ENCODE measurements at places on chromosomes 3 and 15.

GRCh38 chr3:134249935-134250716, 533 bp downstream of the RYK start:
- peak; percentile 62 for DNase-seq

GRCh38 chr3:76345878-76346277, 560.5 kb upstream of the ZNF717 start:
- DNase-seq, result no peak

DNA sequence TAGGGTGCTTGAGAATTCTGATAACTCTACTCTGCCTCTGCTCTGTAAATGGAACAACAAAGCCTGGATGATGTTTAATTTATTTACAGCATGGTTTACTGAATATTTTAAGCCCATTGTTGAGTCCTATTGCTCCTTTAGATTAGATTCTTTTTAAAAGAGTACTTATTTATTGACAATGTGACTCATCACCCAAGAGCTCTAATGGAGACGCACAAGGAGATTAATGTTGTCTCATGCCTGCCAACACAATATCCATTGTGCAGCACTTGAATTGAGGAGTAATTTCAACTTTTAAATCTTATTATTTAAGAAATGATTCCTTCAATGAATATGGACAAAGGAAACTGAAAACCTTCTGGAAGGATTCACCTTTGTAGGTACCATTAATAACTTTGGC, 691.4 kb downstream of the ZBBX start:
- DNase-seq, result no peak

DNA sequence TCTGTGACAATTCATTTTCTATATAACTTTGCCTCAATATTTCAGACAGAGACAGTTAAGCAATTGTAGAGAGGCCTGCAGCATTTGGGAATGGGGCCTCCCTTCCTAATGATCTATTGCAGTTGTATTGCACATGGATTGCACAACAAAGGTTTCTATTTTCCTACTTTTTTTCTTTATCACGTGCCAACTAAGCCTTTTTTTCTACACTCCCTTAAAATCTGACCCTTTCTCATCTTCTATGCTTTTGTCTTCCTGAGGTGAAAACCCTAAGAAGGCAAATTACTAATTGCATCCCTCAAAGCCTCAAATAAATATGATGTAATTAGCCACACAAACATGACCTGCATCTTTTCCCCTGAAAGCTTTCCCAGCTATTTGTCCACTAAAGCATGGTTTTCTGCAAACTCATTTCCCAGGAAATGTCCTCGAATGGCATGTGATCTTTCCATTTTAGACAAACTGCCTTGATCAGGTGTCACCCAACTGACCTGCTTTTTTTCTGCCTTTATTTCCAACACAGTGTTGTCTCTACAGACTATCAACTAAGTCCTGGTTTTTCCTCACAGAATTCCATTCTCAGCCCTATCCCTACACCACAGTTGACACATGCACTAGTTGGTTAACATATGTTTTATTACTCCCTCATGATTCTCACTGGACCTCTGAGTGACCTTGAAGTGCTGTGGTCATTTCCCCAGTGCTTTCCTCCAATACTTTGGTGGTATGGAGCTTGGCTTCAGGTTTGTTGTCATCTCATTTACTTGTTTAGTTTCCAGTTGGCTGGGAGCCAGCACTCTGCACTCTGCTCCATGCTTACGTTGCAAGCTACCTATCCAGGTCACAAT, 31.9 kb upstream of the TSC22D2 start:
- no peak for DNase-seq

DNA sequence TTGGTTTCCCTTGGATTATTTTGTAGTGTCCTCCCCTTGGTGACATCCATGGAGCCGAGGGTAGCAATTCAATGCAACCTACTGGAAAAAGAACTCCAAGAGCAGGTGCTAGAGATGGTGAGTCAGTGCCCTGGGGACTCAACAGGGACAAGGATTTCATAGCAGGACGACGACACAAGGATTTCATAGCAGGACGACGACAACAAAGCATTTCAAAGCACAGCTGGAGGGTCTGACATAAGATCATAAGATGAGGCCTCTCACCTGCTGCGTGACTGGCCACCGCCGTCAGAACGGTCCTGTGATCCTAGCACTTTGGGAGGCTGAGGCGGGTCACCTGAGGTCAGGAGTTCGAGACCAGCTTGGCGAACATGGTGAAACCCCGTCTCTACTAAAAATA, 22.5 kb downstream of the NRROS start:
- DNase-seq, result no peak

DNA sequence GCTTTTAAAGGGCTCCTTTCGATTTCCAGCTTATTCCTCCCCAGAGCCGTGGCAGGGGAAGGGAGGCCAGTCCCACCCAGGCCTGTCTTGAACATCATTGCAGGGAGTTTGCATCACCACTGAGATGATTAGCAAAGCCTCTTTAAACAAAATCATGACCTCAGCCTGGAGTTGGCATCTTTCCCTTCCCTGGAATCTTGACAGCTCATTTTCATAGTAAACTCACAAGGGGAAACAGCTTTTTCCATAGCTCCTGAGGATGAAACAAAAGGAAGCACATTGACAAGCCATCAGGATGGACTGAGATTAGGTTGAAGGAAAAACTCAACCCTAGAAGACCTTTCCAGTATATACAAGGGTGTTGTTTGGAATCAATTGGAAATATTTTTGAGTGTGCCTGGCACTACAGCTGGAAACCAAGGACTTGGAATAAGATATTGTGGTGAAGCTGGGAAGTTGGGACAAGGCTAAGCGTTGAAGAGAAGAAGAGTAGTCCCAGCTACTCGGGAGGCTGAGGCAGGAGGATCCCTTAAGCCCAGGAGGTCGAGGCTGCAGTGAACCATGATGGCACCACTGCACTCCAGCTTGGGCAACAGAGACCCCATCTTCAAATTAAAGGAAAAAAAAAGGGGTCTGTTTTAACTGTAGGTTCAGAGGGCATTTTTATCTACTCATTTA, 3.1 kb upstream of the LARP6 start:
- peak; percentile 97 for DNase-seq

DNA sequence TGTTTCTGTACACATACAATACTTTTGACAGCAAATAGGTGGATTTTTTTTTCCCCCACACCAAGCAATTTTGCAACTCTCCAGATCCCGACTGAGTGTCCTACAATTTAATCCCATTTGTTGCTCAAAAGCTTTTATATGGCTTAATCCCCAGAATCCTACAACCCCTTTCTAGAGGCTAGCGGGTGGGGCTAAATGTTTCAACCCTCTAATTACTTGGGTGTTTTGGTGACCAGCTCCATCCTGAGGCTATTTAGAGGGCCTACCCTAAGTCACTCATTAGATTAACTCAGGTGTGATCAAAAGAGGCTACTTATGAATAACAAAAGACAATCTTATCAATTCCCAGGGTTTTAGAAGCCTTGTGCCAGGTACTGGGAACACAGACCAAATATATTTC, 21.0 kb upstream of the FBXL2 start:
- no peak for DNase-seq

DNA sequence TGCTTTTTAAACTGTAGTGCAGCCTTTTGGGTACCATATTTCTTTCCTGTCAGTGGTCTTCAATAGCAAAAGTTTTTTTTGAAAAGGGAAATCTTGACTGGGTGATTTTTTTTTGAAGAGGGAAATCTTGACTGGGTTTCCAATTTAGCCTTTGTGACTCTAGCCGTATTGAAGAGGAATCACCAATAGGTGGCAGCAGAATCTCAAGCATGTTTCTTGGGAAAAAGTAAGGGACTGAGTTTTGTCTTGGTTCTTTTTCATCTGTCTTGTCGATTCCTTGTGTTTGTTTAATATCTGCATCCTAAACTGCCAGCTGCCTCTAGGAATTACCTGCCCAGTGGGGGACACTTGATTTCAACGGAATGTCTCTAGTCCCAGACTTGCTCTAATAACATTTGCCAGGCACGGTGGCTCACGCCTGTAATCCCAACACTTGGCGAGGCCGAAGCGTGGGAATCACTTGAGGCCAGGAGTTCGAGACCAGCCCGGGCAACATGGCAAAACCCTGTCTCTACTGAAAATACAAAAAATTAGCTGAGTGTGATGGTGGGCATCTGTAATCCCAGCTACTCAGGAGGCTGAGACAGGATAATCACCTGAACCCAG, 89.2 kb downstream of the RBPMS2 start:
- no peak for DNase-seq

GRCh38 chr3:33490641-33491241, 50.5 kb upstream of the UBP1 start:
- DNase-seq, result no peak

- no peak for DNase-seq
Measured at GRCh38 chr3:195453236-195453635, 10.4 kb upstream of the ACAP2 start.

DNA sequence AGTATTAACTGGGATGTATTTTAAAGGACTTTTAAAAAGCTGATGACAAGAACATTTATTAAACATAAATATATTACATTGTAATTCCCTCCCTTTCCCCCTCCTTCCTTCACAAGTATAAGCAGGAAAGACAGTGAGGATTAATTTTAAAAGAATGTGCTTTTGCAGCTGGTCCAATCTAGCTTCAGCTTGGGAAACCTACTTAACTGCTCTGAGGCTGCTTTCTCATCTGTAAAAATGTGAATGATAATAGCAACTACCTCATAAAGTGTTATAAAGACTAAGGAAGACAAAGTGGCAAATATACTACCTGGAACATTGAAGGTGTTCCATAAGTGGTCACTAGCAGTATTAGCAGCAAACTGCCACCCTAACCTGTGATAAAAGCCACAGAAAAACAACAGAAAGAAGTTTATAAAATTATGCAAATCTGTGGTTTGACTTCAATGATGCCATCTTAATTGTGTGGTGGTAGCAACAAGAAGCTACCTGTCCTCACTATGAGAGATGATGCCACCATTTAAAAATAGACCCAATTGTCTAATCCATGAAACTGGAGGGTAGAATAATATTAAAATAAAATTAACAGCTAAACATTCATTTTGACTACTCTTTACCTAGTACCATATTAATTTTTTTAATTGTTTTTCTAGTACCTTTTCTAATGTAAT, 20.0 kb downstream of the DHX36 start:
- no peak for DNase-seq

DNA sequence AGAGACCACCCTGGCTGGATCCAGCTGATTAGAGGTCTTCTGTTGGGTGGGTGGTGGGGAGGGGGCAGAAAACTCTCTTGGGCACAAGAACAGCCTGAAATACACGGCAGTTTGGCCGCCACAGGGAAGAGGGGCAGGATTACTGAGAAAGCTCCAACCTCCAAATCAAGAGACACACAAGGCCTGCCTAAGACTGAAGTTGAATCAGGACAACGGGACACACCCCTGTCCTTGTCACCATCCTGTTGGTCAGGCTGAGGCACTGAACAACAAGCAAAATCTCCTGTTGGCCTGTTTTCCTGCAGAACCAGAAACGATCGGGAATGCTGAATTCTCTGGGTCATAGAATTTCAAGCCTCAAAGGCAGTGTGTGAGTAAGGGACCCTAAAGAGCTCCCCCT, 247.8 kb downstream of the FAM43A start:
- DNase-seq, result no peak

DNA sequence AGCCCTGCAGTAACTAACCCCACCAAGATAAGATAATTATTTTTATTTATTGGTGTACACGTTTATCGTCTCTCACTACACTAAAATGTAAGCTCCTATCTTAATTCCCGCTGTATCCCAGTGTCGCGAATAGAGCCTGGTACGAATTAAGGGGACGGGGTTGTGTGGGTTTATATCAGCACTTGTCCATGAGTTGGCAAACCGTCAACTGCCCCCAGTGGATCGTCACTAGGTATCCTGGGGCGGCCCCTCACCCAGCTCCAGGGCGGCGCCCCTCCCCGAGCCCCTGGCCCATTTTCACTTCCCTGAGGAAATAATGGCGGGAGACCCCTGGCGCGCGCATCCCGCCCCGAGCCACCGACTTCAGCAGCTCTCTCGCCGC, 465 bp downstream of the RUVBL1 start:
- no peak for DNase-seq

GRCh38 chr15:68352401-68353062, 75.0 kb downstream of the FEM1B start:
- peak; percentile 94 for DNase-seq

GRCh38 chr3:26237036-26237682, 385.4 kb upstream of the LRRC3B start:
- no peak for DNase-seq

GRCh38 chr15:83443076-83443847, 3.9 kb upstream of the SH3GL3 start:
- DNase-seq, result no peak

GRCh38 chr15:89783861-89784685, 7.9 kb downstream of the MESP2 start:
- no peak for DNase-seq

DNA sequence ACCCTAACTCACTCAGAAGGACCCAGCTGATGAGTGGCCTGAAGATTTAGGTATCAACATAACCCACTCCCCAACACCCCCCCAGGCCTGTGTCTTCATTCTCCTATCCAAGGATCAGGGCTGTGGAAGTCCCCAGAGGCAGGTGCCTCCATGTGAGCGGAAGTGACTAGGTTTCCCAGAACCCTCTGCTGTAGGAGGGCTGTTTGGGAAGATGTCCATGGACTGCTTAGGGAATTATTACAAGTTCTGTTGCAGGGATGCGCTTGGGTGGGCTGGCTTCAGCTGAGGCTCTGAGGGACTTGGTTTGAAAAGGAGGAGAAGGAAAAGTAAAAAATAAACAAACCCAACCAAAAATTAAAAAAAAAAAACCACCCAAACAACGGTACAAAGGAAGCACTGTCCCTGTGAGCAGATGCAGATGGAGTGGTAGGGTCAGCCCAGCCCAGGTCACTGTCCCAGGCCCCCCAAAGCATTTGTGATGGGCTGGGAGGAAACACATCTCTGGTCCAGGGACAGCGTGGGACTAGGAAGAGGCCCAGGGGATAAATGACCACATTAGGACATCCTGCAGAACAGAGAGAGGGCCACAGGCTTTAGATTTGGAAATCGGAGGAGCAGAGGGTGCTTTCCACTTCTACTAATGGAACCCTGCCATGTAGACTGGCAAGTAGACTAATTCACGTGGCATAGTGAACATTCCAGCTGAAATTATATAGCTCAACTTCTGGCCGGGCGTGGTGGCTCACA, 12.2 kb upstream of the APOD start:
- no peak for DNase-seq

GRCh38 chr3:46049093-46049492, 21.8 kb upstream of the XCR1 start:
- DNase-seq, result no peak
